ENCODE measurements at places on chromosomes 6 and 20.

DNA sequence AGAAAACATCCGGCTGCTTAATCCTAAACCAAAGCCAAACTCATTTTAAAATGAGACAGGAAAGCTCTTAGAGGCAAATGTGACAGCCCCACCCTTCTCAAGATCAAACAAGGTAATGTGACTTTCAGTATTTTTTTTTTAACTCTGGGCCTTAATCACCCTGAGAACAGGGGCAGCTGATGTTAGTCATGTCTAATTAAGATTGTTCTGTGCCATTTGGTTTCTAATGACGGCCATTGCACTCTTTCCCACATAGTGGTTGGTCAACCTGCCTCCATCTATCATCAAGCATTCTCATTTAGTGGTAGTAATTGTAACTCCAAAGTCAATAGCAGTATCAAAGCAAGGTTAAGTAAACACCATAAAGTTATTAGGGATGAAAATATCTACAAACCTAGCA is 191.6 kb upstream of the EXOC2 start:
- DNase-seq, result no peak

- no peak for DNase-seq
Observed at GRCh38 chr6:35231563-35231962, 17.8 kb downstream of the SCUBE3 start.

- DNase-seq, result no peak
Observed at GRCh38 chr6:101302593-101302992, 90.9 kb upstream of the GRIK2 start.

GRCh38 chr20:9200620-9201019 is 131.7 kb downstream of the PLCB4 start:
- DNase-seq, result no peak

- DNase-seq, result no peak
Observed at GRCh38 chr20:8355453-8355852, 223.4 kb downstream of the PLCB1 start.

DNA sequence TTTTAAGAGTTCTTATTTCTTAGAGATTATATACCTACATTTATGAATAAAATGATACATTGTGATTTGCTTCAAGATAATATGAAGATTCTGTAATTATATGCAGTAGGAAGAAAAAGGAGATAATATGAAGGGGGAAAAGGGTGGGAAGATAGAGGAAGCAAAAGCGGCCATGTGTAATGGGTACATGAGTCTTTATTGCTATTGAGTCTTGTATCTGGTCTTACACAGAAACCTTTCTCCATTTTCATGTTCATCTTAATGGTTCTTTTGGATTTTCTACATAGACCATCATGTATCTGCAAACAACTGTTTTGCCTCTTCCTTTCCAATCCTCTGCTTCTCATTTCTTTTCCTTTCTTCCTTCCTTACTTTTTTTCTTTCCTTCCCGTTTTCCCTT is 36.1 kb downstream of the PHF20 start:
- DNase-seq, result no peak

- DNase-seq, result no peak
Observed at GRCh38 chr6:142387997-142388815, 86.4 kb downstream of the ADGRG6 start.

DNA sequence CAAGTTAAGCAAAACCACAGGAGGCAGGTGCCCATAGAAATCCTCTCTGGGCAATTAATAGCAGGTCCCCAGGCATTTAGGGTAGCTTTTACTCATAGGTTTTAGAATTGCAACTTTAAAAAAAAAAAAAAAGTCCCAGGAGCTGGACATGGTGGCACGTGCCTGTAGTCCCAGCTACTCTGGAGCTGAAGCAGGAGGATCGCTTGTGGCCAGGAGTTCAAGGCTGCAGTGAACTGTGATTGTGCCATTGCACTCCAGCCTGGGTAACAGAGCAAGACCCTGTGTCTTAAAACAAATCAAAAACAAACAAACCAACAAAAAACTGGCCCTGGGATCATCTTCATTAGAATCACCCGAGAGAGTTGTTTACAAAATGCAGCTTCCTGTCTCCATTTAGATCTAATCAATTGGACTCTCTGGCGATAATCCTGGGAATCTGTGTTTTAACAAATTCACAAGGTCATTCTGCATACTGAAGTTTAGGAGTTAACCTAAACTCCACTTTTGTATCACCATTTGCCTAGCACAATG is 131.8 kb upstream of the AKAP12 start:
- no peak for DNase-seq

GRCh38 chr6:114987281-114987680 is 644.5 kb upstream of the HS3ST5 start:
- no peak for DNase-seq

DNA sequence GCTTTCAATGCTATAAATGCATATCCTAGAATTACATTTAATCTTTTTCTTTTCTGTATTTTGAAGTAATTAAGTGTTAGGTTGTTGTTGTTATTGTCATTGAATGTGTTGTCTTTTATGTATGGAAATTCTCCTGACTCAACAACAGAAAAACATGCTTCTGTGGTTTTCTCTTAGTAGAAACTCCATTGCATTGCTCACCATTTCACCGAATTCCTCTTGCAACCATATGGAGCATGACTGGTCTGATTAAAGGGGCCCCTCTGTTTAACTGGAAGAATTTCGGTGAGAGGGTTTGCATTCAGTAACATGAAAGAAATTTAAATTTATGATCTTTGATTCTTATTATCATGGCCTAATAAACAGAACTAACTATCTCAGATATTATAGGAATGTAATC is 454.3 kb upstream of the JARID2 start:
- DNase-seq, result no peak

- DNase-seq, result peak; percentile 33
Observed at GRCh38 chr6:158972241-158973233, 27.5 kb downstream of the RSPH3 start.

DNA sequence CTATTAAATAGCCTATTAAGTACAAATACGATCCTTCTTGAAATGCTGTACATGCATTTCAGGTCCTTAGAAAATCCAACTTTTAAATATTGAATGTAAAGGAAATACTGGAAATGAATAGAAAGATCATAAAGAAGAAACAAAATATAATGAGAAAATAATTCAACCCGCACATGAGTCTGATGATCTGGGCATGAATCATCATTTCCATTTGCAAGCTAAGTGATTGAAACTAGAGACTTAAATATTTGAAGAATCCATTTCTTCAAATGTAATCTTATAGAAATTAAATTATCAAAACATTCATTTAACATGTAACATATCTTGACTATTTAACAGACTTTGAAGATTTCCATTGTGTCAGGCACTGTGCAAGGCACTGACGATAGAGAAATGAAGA is 977.0 kb downstream of the TFAP2A start:
- no peak for DNase-seq

DNA sequence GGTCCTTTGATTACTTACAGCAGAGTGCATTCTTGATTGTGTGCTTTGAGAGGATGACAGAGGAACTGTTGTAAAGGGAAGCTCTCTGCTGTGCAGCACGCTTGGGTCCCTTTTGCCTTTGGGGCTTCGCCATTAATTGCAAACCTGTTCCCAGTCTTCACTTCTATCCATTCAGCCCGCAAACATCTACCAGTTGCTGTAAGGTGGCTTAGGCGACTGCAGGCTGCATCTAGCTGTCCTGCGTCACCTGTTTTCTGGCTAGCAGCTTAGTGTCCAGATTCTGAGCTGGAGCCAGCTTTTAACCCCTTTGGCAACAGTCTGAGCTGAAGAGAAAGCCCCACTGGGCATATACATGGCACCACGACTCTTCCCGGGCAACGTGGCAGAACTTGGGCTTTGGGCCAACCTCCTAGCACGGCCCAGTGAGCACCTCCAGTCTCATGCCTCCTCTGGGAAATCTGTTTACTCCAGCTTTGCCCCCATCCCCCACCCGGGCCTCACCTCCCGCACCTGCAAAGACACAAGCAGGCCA is 2.5 kb upstream of the FASTKD5 start:
- DNase-seq, result no peak

DNA sequence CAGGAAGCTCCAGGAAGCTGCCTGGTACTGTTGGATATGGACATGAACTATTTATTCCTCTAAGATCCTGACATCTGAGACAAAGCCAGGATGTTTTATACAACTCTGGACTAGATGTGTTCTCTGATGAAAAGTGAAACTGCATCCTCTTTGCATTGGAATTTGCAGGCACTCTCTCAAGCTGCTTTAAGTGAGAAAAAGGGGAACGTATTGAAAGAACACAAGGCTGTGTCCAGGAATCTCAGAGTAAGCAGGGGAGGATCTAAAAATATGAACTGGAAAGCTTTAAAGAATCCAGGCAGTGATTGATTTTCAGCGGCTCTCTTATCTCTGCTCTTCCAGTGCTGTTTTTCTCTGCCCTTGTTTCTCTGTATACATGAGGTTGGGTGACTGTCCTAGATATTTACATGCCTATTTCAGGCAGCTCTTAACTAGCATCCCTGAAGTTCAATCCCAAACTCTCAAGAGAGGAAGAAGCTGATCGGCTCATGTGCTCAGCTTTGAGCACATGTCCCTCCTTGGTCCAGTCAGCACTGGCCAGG is 193.8 kb downstream of the PLCB4 start:
- DNase-seq, result no peak

- DNase-seq, result no peak
Observed at GRCh38 chr20:42098418-42098817, 480.2 kb upstream of the CHD6 start.

DNA sequence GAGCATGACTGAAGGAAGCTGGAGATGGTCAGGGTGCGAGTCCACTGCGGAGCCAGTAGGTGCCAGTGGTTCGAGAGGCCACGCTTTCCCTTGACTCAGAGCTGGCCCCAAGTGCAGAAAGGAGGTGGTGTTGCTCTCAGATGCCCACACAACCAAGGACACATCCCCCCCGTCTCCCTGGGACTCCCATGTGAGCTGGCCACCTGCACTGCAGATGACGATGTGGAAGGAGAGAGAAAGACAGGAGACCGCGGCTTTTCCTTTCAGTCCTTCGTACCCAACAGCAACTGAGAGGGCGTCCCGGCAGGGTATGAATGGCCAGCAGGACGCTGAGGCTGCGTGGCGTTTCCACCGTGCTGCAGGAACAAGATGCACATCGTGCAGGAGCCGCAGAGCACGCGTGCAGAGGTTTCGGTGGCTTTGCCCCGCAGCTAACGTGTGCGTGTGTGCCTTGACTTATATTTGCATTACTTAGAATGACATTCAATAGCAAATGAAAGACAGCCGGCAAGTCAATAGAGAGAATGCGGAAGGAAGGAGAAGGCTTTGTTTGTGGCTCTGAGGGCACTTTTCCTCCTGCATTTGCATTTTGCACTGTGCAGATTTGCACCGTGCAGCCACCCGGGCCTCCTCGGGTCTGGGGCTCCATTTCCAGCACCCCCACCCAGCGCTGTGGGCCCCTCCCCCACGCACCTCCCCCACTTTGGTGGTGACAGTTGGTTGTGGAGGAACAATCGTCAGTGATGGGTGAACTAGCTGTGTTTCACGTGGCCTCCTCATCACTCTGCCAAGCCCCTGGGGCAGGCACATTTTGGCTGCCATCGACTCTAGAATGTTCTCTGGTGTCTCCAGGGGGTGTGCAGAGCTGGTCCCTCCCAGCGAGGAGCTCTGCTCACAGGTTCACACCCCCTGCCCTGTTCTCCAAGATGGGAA is 26.4 kb upstream of the BHLHE23 start:
- no peak for DNase-seq

DNA sequence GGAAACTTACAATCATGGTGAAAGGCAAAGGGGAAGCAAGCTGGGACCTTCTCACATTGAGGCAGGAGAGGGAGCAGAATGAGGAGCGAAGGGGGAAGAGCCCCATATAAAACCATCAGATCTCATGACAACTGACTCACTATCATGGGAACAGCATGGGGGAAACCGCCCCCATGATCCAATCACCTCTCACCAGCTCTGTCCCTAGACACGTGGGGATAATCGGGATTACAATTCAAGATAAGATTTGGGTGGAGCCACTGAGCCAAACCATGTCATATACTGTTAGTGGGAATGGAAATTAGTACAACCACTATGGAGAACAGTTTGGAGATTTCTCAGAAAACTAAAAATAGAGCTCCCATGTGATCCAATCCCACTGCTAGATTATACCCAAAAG is 163.7 kb downstream of the MANEA start:
- DNase-seq, result no peak

- DNase-seq, result no peak
Observed at GRCh38 chr6:167420858-167421766, 96.2 kb downstream of the TTLL2 start.

- DNase-seq, result peak; percentile 67
Observed at GRCh38 chr6:44219053-44219814, 2.5 kb downstream of the MYMX start.

DNA sequence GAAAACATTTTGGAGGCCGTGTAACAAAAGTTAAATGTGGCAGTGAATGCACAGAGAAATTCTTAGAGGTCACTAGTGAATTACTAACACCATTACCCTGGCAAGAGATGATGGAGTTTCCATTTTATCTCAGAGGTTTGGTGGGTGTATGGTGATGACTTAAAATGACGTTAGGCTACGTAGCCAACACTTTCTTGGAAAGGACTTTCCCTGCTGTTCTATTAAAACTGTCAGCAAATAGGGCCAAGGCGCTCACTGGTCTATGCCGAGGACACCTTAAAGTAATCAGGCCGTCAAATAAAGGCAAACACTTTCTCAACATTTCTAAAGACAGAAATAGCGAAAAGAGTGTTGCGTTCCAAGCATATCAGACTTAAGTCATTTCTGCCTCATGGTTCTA is 160.8 kb downstream of the GMPR start:
- no peak for DNase-seq

DNA sequence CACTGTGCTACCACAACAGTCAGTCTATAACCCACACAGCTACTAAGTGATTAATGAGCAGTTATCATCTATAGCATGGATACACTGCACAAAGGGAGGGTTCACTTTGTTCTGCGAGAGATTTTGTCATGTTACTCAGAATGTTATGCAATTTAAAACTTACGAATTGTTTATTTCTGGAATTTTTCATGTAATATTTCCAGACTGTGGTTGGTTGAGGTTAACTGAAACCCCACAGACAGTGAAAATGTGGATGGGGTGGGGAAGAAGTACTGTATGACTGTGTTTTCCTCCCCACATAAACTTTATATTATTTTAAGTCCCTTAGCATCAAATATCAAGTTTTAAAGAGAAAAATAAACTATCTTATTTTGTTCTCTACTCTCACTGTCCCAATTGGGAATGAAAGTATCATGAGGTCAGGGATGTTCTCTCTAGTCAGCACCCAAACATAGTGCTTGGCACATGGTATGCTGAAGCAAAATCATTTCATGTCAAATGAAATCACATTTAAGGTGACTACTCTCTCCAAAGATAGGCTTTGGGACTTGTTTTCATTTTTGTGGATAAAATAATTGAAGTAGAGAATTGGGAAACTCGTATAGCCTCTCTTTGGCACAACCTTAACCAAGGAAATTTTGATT is 25.4 kb downstream of the DOP1A start:
- DNase-seq, result no peak

DNA sequence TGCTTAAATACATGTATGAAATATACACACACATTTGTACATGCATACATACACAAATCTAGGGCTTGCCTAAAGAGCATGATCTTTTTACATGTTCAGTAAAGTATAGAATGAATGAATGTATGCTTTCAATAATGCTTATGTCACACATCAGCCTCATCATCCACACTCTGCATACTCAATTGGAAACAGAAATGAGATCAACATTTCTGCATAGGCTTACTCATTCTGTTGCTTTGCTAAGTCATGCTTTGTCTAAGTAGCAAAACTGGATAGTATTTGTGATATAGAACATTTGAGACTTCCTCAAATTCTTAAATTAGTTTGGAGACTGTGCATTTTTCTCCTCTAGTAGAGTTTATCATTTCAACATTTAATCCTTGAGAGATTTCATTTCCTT is 343.3 kb downstream of the ADGRB3 start:
- DNase-seq, result no peak

GRCh38 chr20:54167909-54168872 is 5.6 kb downstream of the CYP24A1 start:
- no peak for DNase-seq

- no peak for DNase-seq
Observed at GRCh38 chr6:40695750-40696415, 108.7 kb upstream of the LRFN2 start.
